Pulmonary artery endothelial cell (primary cell): ENCODE measurements at places on chromosomes 16 and 17. TPM values are rescaled to one million over a fixed set of nuclear protein-coding genes. Genes with fewer than 3 reads are reported as not detected.

The AARSD1 gene
- total RNA-seq: 22.2 and 29.3 TPM in 2 replicates

The CHD9NB gene
- 0.53 and 1.3 TPM in 2 replicates for total RNA-seq

The TBC1D3 gene
- total RNA-seq: not detected in 2 replicates

The TERB1 gene
- total RNA-seq: 0.07 TPM in 1 of 2 replicates, not detected in the other

The ASPA gene
- not detected in 2 replicates for total RNA-seq

The ABCA10 gene
- 0.40 and 0.53 TPM in 2 replicates for total RNA-seq

The PRKCA gene
- 10.6 and 10.8 TPM in 2 replicates for total RNA-seq

The PRSS8 gene
- total RNA-seq: not detected in 2 replicates

The CLDN7 gene
- total RNA-seq: 20.7 and 26.8 TPM in 2 replicates
